ENCODE measurements at places on chromosomes 4 and X.

DNA sequence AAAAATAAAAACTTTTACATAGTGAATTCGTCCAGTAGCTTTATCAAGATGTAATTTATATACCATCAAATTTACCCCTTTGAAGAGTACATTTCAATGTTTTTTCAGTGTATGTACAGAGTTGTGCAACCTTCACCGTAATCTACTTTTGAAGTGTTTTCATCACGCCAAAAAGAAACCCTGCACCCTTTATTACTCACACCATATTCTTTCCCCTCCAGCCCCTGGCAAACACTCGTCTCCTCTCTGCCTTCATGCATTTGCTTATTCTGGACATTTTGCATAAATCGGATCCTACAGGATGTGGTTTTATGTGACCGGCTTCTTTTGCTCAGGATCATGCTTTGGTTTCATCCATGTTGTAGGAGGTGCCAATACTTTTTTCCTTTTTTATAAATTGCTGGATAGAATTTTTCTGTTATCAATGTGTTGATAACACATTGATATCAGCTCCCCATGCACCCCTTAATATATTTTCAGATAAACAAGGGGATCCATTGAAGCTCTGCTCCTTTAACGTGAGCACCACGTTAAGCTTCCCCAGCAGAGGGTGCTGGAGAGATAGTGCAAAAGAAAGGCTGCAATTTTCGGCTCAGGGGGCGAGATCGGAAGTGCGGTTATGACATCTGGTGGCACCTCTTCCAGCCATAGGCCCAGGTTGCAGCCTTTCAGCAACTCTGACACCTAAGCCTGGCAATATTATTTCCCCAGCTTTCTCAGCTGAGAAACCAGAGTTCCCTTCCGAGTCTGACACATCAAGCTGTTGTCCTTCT, 100.1 kb upstream of the VCX3B start:
- DNase-seq: no peak

GRCh38 chr4:152304220-152304619, 231.7 kb downstream of the FBXW7 start:
- no peak for DNase-seq

DNA sequence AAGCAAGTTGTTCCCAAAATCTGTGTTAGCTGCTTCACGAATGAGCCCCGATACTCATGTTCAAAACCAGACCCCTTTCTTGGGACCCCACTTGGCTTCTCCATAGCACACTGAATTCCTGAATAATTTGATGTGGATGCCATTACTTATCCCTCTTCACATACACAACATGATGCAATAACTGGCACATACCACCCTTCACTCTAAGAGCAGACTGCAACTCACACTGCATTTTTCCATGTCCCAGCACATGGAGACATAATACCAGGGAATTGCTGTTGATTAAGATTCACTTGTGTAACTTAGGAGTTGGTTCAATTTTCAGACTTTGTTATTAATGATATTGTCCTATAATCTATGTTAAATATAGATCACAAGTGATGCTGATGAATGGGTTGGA, 213.4 kb downstream of the MAML3 start:
- no peak for DNase-seq

DNA sequence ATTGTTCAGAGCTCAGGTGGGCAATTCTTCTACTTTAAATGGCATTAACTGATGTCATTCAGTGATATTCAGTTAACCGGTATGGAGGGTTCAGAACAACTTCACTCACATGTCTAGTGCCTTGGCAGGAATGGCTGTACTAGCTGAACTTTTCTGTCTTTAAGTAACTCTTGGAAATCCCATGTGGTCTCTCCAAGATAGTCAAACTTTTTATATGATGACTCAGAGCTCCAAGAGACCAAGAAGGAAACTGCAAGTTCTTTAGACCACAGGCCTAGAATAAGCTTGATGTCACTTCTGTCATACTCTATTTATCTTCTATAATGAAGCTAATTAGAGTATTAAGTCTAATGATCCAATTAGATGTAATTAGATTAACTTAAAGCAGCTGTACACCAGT, 24.9 kb downstream of the LHFPL1 start:
- DNase-seq: no peak

- DNase-seq: no peak
These were observed 158.3 kb upstream of the SCML1 start for GRCh38 chrX:17579026-17579425.

DNA sequence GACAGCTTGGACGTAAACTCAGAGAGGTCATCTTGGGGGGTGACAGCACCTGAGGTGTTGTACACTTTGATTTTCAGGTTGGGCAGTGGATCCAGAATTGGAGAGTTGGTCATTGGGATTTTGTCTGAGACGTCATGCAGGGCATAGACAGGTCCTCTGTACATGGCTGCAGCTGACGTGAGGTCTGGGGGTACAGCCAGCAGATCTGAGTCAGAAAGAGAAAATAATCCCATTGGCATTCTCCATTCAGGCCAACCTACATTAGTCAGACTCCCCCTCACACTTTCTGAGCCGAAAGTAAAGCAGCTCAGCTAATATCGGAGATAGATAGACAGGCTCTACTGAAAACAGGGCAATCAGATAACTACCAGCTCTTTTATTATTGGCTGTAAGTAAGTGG, 329.7 kb downstream of the UNC5C start:
- DNase-seq: no peak

DNA sequence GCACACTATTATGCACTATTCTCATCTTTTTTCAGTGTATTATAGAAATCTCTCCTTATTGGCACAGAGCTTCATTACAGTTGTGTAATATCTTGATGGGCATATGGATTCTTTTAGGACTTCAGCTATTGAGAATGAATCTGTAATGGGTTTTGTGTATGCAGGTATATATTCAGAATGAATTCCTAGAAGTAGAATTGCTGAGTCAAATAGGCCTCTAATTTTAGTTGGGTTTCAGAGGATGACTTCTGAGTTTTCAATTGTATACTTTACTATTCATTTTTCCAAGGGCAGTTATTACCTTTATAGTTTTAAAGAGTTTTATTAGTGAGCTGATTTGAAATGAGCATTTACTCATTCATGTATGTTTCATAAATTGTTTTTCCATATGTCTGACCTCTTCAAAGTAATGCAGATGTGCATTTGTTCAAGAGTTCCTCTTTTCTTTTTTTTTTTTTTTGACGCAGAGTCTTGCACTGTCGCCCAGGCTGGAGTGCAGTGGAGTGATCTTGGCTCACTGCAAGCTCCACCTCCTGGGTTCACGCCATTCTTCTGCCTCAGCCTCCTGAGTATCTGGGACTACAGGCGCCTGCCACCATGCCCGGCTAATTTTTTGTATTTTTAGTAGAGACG, 19.5 kb downstream of the CASP6 start:
- DNase-seq: no peak

DNA sequence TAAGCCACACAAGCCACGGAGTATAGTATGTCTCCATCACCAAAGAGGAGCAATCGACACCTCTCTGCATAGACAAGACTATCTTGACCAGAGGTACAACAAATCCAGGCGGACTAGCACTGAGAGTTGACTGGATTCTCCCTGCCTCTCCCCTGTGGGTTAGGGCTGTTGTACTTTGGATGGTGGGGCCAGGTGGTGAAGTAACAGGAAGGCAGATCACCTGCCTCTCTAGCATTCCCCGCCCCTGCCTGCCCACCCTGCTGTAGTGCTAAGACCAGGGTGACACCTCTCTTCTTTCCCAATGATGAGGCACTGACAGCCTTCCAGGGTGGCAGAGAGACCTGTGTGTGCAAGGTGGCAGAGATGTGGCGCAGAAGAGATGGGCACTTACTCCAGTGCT, 47.5 kb upstream of the TRIM2 start:
- no peak for DNase-seq

GRCh38 chrX:37767430-37767829, 12.4 kb upstream of the CYBB start:
- no peak for DNase-seq

DNA sequence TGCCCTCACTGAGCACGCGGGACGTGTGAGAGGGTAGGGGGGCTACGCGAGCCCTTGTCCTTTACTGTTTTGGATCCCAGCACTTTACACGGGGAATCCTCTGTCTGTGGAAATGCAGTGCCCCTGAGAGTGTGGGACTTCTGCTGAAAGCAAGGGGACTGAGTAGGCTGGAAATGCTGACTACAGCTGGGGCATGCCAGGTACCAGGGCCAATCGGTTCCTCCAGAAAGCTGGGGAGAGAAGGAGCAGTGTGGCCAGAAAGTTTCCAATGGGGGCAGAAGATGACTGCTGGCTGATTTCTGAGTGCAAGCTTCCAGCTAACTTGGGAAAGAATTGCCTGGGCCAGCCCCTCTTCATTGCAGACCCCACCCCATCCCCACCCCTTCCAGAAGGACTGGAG, 1.5 kb downstream of the NHSL2 start:
- no peak for DNase-seq

- no peak for DNase-seq
These were observed 123.3 kb downstream of the ZNF518B start for GRCh38 chr4:10333942-10334341.

DNA sequence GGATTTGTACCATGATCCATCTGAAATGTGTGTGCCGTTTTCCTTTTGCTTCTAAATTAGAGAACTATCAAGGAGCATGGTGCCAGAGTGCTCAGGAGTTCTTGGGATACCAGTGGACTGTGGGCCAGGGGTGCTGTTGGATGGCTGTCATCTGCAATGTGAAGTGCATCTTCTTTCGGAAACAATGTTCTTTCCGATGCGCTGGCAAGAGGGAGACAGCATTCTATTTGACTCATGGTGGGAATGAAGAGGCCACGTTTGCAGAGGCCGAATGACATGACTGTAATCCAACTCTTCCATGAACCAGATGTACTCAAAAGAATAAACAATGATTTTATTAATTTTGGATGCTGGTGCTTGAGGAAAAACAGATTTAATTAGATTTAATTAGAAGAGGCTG, 45.5 kb downstream of the SORCS2 start:
- no peak for DNase-seq

- no peak for DNase-seq
These were observed 16.8 kb upstream of the FAM241A start for GRCh38 chr4:112128452-112128851.

DNA sequence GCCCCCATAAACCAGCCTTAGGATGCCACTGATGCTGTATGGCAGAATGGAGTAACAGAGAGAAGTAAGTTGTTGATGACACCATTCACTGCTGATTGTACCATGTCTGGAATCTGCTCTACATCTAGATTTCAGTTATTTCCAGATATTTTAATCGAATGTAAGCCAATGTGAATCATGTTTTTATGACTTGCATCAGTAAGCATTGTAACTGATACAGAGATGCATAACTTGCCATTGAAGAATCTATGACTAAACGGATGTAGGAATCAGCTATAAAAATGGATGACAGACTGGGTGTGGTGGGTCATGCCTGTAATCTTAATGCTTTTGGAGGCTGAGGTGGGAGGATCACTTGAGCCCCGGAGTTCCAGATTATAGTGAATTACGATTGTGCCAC, 161.0 kb upstream of the GATB start:
- DNase-seq: no peak

GRCh38 chrX:68915778-68916177, 87.0 kb downstream of the EFNB1 start:
- DNase-seq: no peak

DNA sequence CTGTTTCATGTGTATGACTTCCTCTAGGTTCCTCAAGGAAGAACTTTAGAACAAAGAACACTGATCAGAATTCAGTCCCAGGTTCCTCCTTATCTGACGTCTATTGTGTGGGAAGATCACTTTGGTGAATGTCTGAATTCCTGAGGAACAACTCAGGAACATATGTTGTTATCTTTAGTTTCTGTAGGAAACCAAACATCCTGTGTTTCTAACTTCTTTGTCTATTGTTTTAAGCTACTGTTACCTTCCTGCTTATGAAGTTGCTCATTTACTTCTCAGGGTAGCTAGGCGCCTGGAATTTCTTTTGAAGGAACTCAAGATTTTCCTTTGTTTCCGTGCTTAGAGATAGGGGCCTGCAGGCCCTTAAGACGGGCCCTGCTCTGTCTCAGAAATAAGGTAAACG, 46.2 kb downstream of the MAGEB5 start:
- DNase-seq: no peak

DNA sequence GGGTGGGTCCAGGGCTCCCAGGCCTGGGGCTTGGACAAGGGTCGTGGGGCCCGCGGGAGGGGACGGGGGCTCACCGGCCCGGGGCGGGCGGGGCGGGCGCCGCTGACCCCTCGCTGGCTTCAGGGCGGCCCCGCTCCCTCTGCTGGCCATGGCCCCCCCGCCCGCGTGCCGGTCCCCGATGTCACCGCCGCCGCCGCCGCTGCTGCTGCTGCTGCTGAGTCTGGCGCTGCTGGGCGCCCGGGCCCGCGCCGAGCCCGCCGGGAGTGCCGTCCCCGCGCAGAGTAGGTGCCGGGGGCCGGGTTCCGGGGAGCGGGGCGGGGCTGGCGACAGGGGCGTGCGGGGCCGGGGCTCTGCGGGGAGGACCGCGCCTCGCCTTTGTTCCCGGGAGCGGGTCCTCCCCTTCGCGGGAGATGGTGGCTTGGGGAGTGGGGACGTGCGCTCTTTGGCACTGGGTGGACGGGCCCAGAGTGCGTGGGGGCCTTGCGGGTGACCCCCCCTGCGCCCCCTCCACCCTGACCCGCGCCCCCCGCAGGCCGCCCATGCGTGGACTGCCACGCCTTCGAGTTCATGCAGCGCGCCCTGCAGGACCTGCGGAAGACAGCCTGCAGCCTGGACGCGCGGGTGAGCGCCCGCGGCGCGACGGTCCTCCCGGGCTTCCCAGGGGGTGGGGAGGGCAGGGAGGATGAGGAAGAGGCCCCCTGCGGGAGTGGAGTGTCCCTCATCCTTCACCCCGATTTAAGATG, 16.8 kb upstream of the NAT8L start:
- DNase-seq: no peak

GRCh38 chrX:119121341-119121740, 6.3 kb downstream of the KIAA1210 start:
- DNase-seq: no peak

GRCh38 chrX:137891431-137891830, 325.5 kb downstream of the ZIC3 start:
- DNase-seq: no peak

DNA sequence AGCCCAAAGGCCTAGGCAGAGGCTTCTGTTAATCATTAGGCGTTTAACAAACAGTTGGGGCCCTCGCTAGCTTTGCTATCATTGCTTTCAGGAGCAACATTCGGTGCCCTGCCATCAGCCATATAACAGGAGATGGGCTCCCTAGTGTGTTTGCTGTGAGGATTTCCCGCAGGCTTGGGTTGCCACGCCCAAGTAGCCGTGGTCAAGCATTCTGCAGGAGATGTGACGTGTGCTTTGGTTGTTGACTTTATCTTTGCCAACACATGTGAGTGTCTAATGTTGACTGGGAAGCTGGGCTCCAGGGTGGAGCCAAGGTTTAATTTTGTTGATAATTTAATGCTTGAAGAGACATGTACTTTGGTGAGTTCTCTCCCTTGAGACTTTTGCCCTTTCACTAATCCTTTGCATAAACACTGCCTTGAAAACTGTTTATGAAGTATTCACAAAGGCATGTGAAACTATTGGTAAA, 184.6 kb upstream of the KIT start:
- DNase-seq: no peak

GRCh38 chr4:47374477-47374876, 89.0 kb downstream of the COMMD8 start:
- DNase-seq: no peak

- peak; percentile 22 for DNase-seq
These were observed 154.5 kb downstream of the MSN start for GRCh38 chrX:65821721-65822496.

- DNase-seq: peak; percentile 56
These were observed 691 bp downstream of the MAGED1 start for GRCh38 chrX:51893931-51894696.

All from right kidney (tissue), 9 donors.